ENCODE measurements at places on chromosomes 1 and 21.

GRCh38 chr1:119794876-119795240 is 16.4 kb downstream of the REG4 start:
- DNase-seq = no peak

GRCh38 chr1:169513208-169513607 is 27.5 kb upstream of the SLC19A2 start:
- DNase-seq = no peak

DNA sequence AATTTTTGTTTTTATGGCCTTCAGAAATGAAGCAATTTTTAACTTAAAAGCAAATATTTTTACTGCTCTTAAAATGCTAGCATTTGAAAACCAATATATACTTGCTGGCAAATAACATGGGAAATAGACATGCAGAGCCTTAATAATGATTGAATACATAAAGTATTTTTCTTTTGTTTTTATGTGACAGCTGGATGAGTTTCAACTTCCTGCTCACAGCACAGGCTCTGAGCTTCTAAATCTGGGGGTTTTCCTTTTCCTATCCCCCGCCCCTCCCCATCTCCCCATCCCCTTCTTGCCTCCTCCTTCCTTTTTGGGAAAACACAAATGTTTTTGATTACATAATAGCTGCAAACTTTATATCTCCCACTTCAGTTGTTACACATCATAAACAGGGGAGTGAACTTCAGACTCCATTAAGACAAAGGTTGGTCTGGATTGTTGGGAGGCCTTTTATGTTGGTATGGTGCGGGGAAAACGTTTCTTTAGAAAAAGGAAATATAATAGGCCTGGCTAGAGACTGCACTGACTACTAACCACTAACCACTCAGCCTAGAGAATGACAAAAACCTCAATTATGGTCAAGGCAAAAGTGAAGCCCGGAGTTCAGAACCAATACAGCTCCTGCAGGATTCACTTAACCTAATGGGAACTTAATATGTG is 116.1 kb upstream of the GORAB start:
- DNase-seq = no peak

- no peak for DNase-seq
These were observed 227.2 kb downstream of the OLFM3 start for GRCh38 chr1:101769520-101769919.

DNA sequence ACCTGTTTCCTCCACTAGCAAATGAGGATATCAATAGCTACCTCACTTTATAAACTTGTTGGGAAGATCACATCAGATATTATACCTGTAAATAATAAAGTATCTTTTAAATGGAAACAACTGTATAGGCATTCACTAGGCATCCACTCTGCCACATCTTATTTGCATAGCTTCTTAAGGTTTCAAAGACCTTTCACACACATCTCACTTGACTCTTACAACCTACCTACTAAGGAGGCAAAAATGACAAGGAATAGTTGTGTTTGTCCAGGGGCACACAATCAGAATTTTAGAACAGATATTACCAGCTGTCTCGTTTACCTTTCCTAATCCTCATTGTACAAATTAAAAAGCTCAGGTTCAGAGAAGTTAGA is 51.5 kb downstream of the VANGL2 start:
- no peak for DNase-seq

- no peak for DNase-seq
These were observed 35.9 kb downstream of the MAB21L3 start for GRCh38 chr1:116147114-116147510.

GRCh38 chr1:190436615-190437014 is 41.0 kb downstream of the BRINP3 start:
- no peak for DNase-seq

DNA sequence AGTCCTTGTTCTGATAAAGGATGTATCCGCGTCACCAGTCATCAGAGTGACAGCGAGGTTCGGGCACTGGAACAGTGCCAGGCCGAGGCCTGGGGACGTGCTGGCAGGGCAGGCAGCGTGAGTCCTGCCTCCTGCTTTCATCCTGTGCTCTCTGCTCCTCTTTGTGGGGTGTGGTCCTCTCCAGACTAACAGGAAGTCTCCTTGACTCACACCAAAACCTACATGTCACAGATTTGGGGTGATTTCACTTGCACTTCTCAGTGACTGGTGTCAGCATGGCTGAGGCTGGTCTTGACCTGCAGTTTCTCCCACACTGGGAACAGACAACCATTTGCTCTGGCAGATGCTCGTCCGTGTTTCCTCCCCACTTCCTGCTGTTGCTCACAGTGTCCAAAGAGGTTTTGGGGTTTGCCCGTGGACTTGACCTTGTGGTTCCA is 8.8 kb upstream of the NLRP3 start:
- DNase-seq = no peak

DNA sequence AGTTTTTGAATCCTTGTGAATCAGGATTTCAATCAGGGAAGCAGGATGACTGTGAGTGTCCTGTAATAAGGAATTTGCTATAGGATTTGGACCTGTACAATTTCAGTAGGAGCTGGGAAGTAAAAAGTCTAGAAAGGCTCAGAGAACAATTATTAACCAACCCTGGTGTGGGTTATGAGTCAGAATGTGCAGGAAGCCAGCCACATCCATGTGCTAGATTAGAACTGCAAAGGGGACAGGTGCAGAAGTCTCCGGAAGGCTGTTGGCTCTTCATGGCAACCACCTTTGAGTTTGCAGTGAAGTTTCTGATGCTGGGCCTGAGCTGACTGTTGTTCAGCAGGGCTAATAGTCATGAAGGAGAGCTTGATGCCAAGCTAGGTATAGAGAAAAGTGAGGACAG is 70.7 kb downstream of the SPATA46 start:
- DNase-seq = no peak

DNA sequence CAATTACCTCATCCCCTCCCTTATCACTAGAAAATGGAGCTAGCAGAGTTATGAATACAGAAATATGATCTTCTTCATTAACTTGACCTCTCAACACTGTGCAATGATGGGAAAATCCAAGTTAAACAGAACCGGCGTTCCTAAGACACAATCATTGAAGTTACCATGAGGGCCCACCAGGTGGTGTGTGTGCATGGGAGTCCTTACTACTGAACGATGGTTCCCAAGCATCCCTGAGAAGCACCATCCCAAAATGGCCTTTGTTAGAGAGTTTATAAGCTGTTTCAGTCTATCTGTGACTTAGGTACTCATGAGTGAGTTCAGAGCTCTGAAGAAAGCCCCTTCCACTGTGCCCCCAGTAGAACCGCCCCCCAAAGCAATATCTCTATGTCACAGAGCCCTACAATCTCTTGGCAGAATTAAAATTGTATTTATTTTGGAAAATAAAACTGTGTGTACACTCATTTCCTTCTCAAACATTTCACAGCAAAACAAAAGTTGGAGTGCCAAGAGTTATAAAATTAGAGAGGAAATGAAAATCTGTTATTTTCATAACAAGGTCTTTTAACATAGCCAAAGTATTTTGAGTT is 56.8 kb downstream of the PLD5 start:
- DNase-seq = no peak

- DNase-seq = no peak
These were observed 224.7 kb upstream of the KIAA0040 start for GRCh38 chr1:175417316-175417715.

DNA sequence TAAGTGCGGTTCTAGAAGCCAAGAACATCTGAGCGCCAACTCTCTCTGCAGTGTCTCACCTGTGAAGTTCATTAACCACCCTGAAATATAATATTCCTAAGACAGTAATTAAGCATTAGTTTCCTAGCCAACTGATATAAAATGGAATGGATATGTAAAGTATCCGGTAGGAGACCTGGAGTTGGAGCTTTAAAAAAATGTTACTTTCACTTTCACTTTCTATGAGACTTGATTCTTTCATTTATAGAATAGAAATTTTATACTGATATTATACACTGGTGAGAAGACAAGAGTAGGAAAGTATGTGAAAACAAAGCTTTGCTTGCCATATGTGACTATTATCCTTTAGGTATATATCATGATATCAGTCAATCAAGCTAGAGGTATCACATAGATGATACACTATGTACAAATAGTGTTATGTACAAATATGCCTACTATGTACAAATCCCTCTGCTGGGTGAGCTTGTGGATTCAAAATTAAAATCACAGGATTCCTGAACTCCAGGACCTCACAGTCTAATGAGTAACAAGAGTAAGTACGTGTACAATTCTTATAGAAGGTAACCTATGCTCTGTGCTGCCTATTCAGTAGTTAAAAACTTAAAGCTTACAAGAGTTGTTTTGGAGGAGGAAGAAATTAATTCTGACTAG is 934.2 kb downstream of the TTLL7 start:
- no peak for DNase-seq

GRCh38 chr21:44710756-44711326 is 531 bp downstream of the TSPEAR start:
- no peak for DNase-seq

GRCh38 chr1:205301205-205301821 is 20.2 kb downstream of the NUAK2 start:
- DNase-seq = no peak

DNA sequence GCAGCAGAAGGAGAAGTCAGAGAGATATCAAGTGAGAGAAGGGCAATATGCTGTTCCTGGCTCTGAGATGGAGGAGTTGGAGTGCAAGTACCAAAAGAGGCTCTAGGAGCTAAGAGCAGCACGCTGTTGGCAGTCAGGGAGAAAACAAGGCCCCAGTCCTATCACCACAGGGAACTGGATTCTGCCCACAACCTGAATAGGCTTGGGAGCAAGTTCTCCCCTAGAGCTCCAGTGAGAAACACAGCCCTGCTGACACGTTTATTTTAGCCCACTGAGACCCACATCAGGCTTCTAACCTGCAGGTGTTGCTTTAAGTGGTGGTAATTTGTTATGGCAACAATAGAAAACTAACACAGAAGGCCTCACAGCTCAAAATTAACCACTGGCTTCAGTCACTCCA is 31.8 kb upstream of the ZNF644 start:
- DNase-seq = no peak

DNA sequence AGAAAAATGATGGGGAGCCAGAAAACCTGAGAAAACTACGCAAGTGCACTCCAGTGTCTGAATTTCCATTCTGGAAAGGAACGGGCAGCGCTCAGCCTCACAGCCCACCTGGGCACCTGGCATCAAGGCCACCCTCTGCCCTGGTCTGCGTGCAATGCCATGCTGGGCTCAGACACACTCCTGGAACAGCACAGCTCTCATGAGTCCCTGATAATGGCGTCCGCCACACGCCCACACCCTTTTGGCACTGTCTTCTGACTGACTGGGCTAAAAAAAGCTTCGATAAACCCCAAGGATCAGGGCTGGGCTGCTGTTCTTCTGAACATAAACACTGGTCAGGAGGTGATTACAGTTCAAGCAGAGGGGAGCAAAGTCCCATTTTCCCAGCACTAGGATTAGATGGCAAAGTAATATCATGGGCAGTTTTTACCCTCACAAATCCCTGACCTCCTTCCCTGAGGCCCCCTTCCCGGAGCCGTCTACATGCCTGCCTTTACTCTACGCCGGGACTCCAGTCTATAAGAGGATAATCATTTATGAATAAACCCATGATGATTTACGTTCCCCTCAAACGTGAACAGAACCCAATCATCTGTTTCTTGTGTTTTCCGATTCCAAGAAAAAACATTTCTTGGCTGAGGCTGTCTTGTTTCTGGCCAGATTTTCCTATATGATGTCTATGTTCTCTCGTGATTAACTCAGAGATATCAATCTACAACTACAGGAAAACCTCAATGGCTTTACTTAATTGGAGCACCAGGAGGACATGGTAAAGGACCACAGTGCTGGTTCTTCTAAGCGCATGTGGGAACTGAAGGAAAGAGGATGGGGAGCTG is 22.6 kb downstream of the RCAN1 start:
- no peak for DNase-seq

GRCh38 chr1:64550510-64550909 is 80.6 kb downstream of the CACHD1 start:
- DNase-seq = no peak

Measured in stimulated activated CD4-positive, alpha-beta T cell treated with anti-CD3 and anti-CD28 coated beads, TNF-alpha, amount 100 ng/mL, for 48 hours (primary cell).